T-helper 9 cell (primary cell): ENCODE measurements at places on chromosomes 2 and 18.

GRCh38 chr2:212073360-212073759, 465.2 kb downstream of the ERBB4 start:
- DNase-seq = no peak

DNA sequence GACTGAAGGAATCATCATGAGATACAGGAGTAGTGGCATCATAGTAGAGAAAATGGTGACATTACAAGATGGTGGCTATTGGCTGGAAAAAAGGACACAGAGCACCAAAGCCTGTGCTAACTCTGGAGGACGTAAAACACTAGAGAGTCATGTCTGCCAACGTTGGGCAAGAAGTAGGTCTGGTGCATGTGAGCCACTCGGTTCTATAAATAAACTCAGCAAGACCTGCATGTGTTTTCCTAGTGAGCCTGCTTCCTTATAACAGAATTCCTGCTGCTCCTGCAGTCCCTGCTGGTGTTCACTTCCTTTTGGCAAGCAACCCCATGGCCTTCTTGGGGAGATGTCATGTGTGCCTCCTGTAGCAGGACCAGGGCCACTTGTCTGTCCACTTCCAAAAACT, 325.2 kb downstream of the OSR1 start:
- no peak for DNase-seq

DNA sequence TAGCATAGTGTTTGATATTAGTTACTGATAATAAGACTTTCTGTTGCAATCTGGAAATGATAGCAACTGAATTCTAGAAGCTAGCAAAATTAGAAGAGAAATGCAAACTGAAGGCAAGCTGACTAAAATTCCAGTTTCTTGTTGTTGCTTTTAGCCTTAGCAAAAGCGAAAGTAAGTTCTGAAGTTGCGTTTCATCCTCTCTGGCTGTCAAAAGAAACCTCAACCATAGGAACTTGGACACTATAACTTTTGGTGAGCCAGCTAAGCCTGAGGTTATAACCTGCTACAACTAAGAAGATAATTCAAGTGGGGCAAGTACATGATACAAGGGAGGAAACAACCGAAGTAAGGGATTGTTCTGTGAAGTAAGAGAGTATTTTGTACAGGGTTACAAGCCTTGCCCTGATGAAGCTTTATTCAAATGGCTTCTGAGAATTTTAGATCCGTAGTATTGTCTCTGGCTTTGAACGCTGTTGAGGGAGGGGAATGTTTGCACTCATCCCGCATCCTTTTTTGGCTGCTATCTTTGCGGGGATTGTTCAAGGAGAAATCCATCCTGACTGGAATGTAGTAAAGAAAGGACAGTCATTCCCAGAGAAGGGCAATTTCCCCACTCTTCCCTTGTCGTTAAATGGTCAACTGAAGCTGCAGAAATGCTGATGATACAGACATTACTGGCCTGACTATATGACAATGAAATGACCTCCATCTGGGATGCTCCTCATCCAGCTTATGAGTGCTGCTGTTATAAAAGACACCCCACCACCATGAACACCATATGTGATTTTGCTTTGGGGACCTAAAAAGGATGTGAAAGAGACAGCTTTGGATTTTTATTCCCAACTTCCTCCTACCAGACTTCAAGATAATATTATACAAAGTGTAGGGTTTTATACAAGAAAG, 7.0 kb upstream of the TMX3 start:
- no peak for DNase-seq

DNA sequence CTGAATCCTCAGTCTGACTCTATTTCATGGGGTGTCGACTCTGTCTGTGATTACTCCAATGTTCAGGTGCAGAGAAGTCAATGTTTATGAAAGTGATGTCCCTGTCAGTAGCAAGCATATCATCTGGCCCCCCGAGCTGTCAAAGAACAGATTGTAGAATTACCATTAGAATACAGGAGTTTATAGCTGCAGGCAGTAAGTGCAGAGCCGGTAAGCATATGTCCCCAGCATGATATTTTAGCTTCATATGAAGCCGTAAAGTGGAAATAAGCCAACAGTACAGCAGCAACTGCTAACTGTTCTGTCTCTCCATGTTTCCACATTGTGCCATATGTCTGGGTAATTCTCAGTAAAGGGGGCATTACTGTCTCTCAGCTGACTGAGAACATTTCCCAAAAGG, 541.8 kb downstream of the SOX11 start:
- no peak for DNase-seq

GRCh38 chr2:8196316-8196715, 485.5 kb upstream of the ID2 start:
- no peak for DNase-seq

DNA sequence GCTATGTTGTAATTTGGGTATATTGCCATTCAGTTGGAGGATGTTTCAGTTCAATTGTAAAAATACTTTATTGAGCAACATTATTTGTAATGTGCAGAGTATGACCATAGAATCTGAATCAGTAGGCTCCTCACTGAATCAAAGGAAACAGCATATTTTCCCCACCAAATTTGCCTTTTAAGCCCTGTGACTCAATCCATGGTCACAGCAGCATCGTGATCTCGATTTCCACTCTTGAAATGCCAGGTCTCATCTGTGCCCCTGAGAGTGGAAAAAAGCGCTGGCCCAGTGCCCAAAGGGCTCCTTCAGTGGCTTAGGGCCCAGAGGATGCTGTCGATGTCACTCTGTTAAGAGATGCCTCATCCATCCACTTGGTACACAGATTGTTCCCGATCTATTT, 57.5 kb downstream of the FHOD3 start:
- no peak for DNase-seq

- DNase-seq = no peak
Observed at GRCh38 chr2:165648801-165649200, 145.2 kb downstream of the GALNT3 start.

DNA sequence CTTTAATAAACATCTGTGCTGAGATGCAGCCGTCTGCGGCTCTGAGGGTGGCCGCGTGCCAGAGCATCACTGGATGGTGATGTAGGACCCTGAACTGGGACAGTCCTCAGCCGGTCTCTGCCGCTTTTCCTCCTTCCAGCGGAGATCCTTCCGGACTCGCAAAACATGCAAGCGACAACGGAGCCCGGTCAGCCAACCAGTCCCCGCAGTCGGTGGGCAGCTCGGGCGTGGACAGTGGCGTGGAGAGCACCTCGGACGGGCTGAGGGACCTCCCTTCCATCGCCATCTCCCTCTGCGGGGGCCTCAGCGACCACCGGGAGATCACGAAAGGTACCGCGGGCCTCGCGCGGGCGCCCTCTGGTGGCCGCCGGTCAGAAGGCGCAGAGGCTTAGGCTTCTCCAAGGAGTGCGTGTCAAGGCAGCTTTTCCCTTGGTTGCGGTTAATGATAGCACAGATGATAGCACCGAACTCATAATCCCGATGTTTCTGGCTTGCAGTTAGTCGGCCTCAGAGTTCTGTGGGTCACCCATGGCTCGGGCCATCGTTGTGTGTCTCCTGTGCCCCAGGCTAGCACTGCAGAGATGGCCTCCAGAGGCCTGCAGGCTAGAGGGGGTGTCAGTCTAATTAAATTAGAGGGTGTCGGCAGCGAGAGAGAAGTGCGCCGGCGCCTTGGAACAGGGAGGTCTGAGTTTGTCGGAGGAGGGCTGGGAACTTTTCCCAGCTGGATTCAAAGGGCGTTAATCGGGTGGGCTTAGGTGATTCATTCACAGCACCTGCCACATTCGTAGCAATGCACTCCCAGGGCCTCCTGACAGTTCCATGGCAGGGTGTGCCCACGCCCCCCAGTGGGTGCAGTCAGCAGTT, 38.5 kb downstream of the LPIN1 start:
- peak; percentile 45 for DNase-seq

DNA sequence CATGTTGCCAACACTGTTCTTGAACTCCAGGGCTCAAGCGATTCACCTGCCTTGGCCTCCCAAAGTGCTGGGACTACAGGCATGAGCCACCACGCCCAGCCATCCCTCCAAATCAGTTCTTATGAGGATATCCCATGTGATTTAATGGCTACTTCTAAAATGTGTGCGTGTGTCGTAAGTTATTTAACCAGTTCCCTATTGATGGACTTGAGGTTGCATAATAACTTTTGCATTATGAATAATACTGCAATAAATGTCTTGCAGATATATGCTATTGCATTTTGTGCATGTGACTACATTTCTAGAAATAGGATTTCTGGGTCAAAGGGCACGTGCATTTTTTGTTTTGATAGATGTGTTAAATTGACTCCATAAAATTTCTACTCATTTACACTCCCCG, 19.0 kb downstream of the DIPK1C start:
- DNase-seq = no peak

- DNase-seq = no peak
Observed at GRCh38 chr2:108111936-108112335, 125.6 kb downstream of the SLC5A7 start.

GRCh38 chr18:36942264-36942663, 113.3 kb downstream of the KIAA1328 start:
- DNase-seq = no peak

DNA sequence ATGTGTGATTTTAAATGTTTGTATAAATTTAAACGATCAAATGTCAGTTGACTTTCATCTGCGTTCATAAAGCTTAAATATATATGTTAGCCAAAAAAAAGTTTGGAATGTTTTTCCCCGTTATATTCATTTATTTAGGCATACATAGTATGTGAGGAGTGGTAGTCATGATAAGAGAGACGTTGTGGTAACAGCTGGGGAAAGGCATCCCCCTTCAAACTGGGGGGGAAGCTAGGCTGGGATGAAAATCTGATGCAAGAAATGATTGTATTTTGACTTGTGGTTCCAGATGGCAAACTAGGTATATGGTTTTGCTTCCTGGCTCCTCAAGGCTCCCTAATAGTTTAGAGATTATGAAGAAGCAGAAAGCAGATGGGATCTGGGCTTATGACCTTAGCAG, 30.1 kb downstream of the ITGA6 start:
- DNase-seq = no peak

- no peak for DNase-seq
Observed at GRCh38 chr2:75375646-75376582, 176.6 kb upstream of the TACR1 start.

DNA sequence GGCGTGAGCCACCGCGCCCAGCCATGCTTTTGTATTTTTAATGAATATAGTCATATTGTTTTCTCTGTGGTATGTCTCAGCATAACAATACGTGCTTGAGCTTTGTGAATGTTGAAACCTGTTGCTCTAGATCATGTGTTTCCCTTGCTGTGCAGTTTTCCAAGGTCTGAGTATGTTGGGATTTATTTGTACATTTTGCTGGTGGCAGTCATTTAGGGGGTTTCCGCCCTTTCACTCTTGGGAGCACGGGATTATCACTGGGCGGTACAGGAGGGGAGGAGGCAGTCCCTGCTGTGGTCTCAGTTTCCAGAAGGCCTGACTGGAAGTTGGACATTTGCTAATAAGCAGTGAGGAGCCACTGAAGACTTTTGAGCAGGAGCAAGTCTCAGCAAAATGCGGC, 24.9 kb upstream of the CATIP start:
- no peak for DNase-seq

- DNase-seq = no peak
Observed at GRCh38 chr2:149692961-149693396, 105.4 kb upstream of the MMADHC start.

DNA sequence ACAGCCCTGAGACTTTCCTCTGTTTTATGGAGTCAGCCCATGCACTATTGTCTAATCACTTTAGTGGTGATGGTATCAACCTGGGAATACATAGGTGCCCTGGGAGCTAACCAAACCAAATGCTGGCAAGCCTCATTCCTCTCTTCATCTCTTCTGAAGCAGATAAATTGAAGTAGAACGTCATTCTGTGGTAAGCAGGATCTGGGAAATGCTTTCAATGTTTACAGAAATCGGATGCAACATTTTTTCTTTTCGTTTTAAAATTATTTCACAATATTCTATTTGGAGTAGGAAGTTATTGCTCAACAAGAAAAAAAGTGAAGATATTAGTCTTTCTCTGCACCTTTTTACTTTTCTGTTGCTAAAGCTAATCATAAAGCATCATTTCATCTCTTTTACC, 114.2 kb downstream of the RBMS1 start:
- DNase-seq = no peak

GRCh38 chr2:200438251-200438650, 71.6 kb downstream of the KCTD18 start:
- no peak for DNase-seq

- DNase-seq = no peak
Observed at GRCh38 chr2:200243441-200243840, 63.1 kb upstream of the SPATS2L start.

- no peak for DNase-seq
Observed at GRCh38 chr2:219003267-219003634, 10.0 kb upstream of the CRYBA2 start.

DNA sequence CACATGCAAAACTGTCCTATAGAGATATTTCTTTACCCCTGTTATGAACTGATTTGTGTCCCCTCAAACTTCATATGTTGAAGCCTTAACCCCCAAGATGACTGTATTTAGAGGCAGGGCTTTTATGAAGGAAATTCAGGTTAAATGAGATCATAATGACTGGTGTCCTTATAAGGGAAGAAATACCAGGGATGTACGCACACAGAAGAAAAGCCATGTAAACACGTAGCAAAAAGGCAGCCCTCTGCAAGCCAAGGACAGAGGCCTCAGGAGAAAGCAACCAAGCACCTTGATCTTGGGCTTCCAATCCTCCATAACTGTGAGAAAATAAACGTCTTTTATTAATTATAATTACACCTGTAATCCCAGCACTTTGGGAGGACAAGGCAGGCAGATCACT, 101.3 kb upstream of the NDUFV2 start:
- no peak for DNase-seq

GRCh38 chr2:234290671-234291070, 206.2 kb downstream of the ARL4C start:
- DNase-seq = peak; percentile 70

DNA sequence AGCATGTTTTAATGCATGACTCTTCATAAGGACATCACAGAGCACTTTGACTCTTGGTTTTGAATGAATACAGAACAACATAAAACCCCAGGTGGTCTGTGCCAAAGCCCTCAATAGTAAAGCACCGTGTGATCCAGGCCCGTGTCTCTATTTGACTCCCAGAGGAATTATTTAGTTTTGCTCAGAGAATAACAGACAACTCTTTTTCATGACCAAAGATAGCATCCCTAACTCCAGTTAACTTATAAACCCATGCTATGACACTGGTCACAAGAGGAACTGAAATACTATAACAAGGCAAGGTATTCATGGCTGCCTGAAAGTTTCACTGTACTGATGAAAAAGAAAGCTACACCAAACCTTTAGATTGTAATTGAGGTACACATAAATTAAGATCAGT, 128.4 kb downstream of the IKZF2 start:
- no peak for DNase-seq

DNA sequence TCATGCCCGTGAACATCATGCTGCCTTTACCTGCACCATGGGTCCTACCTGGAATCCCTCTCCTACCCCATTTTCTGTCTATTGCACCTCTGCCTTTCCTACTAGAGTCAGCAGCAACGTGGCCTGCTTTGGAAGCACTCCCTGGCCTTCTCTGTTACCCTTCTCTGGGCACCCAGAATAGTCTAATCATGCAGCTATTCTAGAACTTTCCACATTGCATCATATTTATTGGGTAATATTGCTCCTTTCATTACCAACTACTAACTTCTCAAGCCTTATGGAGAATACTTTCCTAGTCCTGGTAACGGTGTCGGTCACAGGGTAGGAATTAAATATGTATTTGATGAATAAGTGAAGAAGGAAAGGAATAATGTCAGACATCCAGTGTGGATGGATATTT, 33.3 kb upstream of the CREG2 start:
- DNase-seq = no peak

GRCh38 chr18:4241090-4241617, 214.0 kb downstream of the DLGAP1 start:
- no peak for DNase-seq
